ENCODE measurements at places on chromosomes 11 and 22.

DNA sequence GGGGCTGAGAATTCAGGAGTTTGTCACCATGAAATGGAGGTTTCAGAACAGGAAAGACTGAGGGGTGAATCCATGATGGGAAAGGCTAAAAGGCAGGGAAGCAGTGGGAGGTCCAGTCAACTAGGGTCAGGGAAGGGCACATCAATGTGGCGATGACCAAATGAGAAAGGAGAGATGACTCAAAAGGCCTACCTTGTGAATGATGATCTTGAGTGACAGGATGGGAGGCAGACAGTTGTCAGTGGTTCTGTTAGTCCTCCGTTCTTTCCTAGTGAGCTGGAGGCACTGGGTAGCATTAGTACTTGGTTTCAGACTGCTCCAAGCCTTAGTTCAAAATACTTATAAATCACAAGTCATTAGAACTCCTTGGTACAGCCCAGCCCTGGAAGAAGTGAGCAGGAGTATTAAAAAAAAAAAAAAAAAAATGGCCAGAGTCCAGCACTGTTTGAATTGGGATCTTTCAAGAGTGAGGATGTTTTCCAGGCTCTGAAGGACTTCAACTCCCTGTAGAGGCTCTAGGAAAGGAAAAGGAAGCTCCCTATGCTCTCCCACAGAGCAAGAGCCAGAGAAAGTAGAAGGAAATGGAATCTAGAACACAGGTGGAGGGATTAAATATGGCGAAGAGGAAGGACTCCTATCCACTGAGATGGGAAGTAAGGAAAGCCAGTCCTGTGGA is 8.3 kb upstream of the DCHS1 start:
- no peak for DNase-seq

- no peak for DNase-seq
Observed at GRCh38 chr11:68470304-68470811, 9.8 kb downstream of the PPP6R3 start.

DNA sequence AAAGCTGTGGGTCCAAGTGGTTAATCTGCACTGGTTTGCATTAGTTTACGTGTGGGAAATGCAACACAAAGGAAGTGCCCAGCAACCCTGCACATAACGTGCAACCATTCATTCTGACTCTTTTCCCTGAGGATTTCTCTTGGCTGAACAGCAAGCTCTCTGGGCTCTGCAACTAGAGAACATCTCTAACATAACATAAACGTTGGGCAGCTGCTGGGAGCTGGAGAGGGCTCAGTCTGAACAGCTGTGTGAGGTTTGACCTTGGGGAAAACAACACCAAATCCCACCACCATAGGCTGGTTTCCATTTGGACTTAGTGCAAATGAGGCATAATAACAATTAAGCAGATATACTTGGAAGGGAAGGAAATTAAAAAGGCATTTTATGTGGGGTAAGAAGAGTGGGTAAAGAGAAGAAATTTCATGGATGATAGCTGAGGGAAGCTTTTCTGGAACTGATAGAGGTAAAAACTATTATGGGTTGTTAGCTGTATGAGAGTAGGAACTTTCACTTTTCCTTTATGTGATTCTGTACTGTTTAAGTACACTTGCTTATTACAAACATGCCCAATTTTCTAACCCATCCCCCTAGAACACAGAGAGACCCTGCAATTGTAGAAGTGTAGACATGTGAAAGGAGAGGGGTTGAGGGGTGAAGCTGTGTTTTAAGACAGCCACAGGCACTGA is 76.2 kb downstream of the SNX19 start:
- DNase-seq, result no peak

GRCh38 chr11:60634126-60634525 is 65.3 kb upstream of the MS4A8 start:
- DNase-seq, result no peak

- DNase-seq, result no peak
Observed at GRCh38 chr11:15159085-15159484, 44.4 kb downstream of the INSC start.

DNA sequence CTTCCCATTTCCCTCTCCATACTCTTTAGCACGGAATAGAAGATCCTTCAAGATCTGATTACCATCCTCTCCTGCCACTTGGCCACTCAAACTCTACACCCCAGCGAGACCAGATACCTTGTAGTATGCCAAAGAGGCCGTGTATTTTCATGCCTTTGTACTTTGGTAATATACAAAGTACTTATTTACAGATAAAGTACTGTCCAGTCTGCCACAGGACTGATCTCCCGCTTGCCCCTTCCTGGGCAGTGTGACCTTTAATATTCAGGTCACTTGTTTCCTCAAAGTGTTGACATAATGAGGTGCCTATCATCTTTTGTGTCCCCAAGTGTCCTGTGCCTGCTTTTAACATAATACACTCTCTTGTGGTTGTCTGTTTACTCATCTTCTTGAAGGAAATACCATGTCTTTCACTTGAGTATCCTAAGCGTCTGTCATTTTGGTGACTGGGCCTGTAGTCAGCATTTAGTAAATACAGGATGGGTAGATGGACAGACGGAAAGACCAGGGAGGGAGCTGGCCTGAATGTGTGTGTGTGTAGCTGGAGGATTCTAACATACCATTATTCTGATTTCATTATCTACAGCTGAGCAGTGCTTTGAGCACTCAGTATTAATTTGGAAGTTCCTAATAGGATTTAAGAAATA is 137.4 kb downstream of the NAV2 start:
- no peak for DNase-seq

GRCh38 chr22:17665854-17666253 is 27.3 kb downstream of the BCL2L13 start:
- no peak for DNase-seq

DNA sequence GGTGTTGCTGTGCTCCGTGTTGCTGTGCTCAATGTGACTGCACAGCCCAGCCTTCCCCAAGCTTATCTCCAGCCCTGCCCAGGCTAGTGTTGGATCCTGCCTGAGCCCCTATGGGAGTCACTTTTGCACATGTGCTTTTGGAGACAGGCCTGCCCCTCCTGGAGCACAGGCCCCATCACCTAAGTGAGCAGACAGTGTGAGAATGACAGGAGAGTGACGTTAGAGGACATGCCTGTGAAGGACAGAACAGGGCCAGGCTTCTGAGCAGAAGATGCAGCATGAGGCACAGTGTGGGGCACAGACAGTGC is 36.6 kb upstream of the SUSD2 start:
- no peak for DNase-seq

GRCh38 chr11:88345949-88346348 is 8.4 kb upstream of the CTSC start:
- no peak for DNase-seq

DNA sequence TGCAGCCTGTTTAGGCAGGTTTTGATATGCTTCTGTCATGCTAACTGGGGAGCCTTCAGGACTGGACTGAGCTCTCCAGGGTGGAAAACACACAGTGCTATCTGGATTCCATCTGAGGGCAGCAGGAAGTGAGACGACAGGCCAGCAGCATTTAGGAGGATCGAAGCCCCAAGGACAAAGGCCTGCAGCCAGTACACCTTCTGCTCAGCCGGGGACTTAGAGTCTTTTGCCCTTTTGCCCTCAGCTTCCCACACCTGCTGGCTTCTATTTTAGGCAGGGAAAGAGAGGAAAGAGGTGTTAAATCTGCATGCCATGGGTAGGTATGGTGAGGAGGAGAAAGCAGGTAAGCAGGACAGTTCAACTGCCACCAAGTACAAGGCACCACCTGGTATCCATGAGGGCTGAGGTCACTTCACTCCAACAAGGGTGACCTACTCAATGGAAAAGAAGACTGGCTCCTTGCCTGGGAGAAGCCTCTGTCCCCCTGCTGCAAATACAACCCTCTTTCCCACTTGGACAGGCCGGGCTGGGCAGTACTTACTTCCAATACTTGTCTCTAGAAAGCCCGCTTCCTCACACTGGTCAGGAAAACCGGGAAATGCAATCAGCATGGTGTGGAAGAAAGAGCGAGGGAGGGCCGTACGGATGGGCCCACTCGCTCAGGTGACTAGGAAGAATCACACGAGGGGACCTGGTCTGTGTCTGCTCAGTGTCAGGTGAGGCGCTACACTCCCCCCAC is 12.3 kb downstream of the LARGE2 start:
- no peak for DNase-seq

DNA sequence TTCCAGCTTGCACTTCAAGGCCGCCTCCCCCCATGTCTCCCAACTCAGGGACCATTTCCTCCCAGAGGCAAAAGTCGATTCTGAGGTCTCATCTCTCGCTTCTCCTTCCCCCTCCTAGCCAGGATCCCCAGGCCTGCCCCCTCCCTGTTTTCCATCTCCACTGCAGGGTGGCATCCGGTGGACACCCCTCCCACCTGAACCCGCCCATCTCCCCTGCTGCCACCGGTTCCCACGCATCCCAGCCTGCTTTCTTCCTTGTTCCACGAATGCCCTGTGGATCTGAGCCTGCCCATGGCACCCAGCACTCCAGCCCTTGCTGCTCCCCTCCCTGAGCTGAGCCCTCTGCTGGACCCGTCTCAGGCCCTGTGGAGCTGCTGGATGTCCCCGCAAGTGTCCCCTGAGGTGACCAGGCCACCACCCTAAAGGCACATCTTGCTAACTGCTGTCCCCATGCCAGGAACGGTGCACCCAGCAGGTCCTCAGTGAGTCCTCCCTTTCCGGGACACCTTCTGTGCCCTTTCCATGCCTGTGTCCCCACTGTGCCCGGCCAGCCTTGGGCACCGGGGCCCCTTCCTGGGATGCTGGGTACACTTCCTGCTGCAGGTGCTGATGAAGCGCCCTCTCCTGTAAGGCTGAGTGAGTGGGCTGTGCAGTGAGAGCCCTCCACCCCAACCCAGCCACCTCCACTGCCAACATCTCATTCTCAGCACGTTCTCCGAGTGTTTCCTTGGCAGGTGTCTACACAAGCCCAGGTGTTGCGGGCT is 936 bp downstream of the IL17REL start:
- no peak for DNase-seq

GRCh38 chr11:130831506-130831905 is 84.8 kb downstream of the SNX19 start:
- no peak for DNase-seq

DNA sequence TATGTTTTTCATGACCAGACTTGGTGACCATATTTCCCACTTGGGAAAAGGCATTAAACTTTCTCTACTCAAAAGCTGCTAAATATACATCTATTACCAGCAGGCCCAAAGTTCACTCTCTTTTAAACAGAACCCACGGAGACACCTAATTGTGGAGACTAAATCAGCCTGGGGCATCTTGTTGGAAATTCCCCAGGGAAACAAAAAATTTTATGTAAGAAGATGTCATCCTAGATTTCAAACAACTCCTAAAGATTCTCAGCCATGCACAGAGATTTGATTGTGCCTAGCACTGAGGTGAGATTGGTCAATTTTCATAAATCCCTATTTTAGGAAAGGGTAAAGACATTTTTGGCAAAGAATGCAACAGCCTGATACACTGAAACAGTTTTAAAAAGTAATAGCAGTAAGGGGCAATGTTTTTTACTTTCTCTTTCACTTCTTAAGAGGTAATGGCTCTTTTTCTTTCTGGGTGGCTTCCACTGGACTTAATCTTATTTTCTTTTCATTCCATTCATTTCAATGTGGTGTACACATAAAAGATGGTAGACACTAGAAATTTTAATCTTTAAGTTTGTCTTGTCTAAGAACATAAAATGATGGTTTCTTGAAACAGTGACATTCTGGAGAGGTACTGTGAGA is 9.6 kb downstream of the OR52N2 start:
- DNase-seq, result no peak

GRCh38 chr22:36298118-36298517 is 45.2 kb downstream of the APOL1 start:
- no peak for DNase-seq

GRCh38 chr11:14578541-14578956 is 58.4 kb upstream of the PSMA1 start:
- DNase-seq, result peak; percentile 59

DNA sequence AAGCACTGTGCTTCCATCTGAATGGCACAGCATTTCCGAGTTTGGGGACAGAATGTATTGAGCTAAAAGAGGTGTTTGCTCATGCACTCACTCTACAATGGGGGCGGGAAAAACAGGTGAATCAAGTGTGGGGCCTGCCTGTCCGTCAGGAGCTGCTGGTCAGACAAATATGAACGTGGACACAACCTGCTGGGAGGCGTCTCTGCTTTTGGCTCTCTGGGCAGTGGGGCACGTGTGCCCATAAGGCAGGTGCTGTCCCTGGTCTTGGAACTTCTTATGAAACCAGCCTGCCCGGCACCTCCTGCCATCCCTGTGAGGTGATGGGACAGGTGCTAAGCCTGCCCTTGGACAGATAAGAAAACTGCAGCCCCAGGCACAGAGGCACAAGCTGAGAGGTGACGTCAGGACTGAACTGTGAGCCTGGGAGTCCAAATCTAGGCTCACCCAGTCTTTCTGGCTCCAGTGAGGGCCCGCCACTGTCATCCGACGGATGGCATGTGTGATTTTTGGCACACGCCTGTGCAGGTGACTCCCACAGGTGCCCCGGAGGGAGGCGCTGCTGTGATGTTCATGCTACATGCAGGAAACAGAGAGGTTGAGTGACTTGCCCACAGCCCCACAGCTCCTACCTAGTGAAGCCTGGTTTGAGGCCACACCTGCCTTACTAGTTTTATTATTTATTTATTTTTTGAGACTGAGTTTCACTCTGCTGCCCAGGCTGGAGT is 51.6 kb downstream of the SMIM38 start:
- DNase-seq, result no peak

GRCh38 chr11:3840004-3840869 is 522 bp downstream of the RHOG start:
- DNase-seq, result no peak

DNA sequence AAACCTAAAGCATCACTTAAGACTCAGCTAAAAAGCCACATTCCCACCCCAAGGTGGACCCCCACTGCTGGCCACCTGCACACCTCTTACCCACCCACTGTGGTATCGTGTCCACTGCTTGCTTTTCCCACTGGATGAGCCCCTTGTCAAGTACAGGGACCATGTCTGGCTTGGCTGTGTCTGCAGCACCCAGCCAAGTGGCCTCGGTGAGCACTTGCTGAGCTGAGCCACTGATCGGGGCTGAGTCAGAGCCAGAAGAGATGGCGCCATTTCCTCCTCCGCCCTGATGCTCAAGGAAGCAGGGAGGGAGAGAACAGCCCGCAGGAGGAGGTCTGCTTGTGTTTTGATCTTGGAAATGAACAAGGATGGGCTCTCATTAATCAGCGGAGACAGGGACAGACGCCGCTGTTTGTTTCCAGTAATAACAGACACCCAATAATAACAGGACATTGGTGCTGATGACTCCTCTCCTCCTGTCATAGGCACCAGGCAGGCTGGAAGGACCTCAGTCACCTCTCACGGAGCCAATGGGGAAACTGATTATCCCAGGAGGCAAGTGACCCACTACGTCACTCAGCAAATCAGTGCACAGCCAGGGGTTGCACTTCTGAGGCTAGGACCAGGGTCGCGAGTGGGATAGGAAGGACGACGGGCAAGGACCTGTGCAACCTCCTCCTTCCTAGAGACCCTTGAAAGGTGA is 85.2 kb upstream of the RTL6 start:
- no peak for DNase-seq

- no peak for DNase-seq
Observed at GRCh38 chr11:22337596-22338485, at the start of gene SLC17A6. SLC17A6 (plus strand) TSS chr11:22338381; CDS start chr11:22338534, 153 bp downstream.

GRCh38 chr11:11458001-11458400 is 105.0 kb upstream of the CSNK2A3 start:
- DNase-seq, result no peak

- no peak for DNase-seq
Observed at GRCh38 chr22:37079668-37080171, 28.2 kb downstream of the KCTD17 start.
